ENCODE measurements at places on chromosomes 5 and 9. TPM values are rescaled to one million over a fixed set of nuclear protein-coding genes. Genes with fewer than 3 reads are reported as not detected.

The STK32A gene
- 0.22 TPM for total RNA-seq

The SLC45A2 gene
- total RNA-seq = not detected

The SMIM32 gene
- not detected for total RNA-seq

The PCDHB8 gene
- 0.42 TPM for total RNA-seq

The SLC36A3 gene
- total RNA-seq = not detected

The OLFML2A gene
- 18.2 TPM for total RNA-seq

The ACSL6 gene
- total RNA-seq = not detected

The DEPDC1B gene
- 19.1 TPM for total RNA-seq

The DPYSL3 gene
- total RNA-seq = 17.0 TPM

The FABP6 gene
- total RNA-seq = 0.87 TPM

The CDC20B gene
- total RNA-seq = 0.16 TPM

All from A549 treated with CpdA at 1 μM for 4 hours (cell line).